NCI-H526 treated with DMSO at 0.1 percent for 48 hours (cell line): ENCODE measurements at places on chromosomes 2 and 18.

GRCh38 chr2:158686210-158686691 lies 108.9 kb upstream of the DAPL1 start:
- no peak for DNase-seq

DNA sequence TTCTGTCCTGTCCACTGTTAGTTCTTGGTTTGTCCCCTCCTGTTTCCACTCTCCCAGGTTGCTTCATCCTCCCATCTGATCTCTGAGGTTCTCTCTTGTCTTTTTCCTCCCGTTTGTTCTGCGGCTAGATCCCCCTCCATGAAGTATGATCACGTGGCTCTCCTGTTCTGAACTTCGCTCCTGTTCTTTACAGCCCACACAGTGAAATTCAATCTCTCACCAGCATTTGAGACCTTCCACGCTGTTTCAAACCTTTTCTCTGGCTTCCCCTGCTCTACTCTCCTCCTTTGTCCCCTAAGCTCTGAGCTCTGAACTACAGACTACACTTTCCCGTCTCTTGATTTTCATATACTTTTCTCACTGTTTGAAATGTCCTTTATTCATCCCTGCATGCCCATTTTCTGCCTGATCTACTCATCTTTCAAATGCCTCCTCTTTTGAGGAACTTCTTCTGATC lies 83.5 kb downstream of the OSBPL6 start:
- DNase-seq = peak; percentile 66

DNA sequence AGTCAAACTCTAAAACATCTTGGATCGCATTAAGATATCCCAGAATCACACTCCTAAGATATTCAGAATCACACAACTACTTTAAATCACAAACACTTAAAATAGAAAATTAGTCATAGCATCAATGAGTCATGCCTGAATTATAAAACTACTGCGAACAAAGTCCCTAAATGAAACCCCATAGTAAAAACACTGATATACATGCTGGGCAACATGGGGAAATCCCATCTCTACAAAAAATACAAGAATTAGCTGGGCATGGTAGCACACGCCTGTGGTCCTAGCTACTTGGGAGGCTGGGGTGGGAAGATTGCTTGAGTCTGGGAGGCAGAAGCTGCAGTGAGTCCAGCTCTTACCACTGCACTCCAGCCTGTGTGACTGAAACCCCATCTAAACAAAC lies 101.7 kb downstream of the COBLL1 start:
- DNase-seq = no peak

DNA sequence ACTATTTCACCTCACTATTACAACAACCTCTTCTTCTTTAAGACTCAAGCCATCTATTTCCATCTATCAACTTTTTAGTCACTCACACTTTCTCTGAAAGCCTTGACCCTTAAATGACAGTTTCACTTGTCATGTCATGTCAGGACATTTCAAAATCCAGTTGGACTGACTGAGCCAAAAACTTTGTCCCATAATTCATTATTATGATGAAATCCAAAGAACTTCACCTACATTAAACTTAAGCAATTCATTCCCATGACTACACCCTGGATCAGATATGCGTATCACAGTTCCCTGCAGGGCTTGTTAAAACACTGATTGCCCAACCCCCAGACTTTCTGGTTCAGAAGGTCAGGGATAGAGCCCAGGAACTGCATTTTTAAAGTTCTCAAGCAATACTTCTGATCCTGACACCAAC lies 26.5 kb downstream of the LDAH start:
- DNase-seq = no peak

DNA sequence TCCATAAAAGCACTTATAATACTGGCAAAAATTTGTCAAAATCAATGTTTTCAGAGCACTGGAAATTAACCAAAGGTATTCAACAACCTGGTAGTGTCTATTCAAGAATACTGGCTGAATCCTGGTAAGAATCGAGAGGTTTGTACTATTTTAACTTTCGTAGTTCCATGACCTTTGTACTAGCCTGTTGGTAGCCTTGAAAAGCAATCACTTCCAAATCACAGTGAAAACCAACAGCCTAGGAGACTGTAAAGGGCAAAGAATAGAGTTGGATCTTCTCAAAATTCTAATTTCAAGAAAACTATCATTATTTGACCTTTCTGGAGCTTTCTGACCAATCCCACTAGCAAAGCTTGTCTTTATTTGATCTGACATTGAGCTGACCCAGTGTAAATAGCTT lies 64.8 kb upstream of the CCDC178 start:
- DNase-seq = no peak

GRCh38 chr2:78896536-78896935 lies 129.0 kb upstream of the REG3G start:
- no peak for DNase-seq

- DNase-seq = no peak
These were observed 60.3 kb upstream of the LMAN1 start for GRCh38 chr18:59419386-59419785.

DNA sequence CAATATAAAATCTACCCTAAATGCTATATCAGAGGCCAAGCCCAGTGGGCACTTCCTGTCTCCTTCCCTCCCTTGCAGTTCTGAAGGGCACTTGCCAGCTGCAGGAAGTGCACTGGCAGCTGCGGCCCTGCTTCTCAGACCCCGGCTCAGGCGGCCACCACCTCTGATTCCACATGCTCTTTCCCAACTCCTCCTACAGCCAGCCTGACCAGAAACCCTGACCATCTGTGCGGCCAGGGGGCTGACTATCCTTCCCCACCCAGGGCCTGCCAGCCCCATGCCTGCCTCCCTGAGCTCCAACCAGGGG lies 88.6 kb downstream of the ZBTB7C start:
- DNase-seq = no peak

DNA sequence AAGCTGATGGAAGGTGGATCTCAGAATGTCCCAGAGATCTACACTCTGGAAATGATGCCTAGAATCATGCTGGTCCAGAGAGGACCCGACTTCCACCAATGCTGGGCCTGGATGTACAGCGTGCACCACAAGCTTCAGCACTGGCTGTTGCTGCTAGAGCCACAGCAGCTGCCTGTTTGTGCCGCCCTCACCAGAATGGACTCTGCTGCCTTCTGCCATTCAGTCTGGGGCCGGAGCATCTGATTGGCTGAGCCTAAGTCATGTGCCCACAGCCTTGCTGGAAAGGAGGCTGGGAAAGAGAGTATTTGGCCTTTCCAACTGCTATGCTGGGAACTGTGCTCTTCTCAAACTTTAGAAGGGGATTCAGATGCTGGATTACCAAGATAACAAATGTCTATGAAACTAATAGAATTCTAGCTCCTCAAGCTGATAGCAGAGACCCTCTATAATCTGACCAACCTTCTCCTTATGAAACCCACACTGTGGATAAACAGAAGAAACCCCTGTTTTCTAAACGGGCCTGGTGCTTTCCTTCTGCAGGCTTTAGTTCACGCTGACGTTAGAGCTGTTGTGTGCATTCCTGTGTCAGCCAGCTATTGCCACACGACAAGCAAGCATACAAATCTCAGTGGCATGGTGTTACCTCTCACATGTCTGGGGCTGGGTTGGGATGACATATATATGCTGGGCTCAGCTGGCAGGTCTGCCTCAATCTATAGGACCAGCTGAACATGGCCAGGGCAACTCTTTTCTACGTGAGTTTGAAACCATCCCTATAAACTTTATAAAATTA lies 4.1 kb upstream of the LOXHD1 start:
- DNase-seq = no peak

DNA sequence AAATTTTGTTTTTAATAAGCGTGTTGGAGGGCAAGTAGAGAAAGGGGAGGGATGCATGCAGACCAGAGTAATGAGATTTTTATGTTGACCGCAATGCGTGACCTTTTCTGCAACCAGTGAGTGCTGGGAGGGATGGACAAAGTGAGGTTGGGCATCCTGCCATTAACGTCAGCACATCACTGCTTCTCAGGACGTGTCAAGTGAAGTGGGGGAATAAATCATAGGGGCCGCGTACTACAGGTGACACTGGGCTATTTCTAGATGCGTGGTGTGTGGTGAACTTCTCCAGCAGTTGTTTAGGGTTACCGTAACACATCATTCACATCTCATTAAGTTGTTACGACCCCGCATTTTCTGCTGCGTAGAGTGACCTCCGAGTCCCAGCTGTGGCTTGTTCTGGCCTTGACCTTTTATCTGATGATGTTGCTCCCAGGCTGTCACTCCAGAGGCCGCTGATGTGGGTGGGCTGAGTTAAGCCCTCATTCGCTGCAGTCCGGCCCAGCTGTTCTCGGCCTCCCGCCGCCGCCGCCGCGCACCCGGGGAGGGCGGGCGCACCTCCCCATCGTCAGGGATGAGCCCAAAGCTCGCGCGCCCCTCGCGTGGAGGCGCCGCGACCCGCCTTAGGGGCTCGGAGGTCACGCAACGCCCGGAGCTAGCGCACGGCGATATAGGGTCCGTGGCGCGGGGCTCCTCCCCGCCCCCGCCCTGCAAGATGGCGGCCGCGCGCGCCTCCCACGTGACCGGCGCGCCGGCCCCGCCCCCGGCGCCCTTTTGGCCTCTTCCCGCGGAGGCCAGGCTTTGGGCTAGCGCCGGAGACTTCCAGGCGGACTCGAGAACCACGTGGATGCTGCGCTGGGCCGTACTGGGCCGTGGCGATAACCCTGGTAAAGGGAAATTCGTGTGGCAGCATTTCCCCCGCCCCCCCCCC lies 3.5 kb downstream of the ZCCHC2 start:
- peak; percentile 53 for DNase-seq

DNA sequence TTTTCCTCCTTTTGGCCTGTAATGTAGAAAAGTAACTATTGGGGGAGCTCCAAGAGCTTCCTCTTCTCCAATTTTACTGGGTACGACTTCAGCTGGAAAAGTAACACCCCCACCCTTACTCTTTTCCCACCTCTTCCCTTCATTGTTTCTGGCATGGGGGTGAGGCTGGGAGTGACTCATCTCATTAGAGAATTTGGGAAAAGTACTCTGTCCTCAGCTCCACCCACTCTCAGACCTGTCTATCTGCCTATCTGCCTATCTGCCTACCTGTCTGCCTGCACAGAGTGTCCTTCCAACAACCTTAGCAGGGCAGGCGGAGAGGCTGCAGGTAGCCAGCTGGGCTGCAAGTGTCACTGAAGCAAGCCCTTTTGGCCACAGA lies 93.6 kb downstream of the EPHA4 start:
- DNase-seq = no peak

- no peak for DNase-seq
These were observed 36.8 kb upstream of the C2orf74 start for GRCh38 chr2:61125123-61125710.

- DNase-seq = no peak
These were observed 81.0 kb downstream of the KLHL29 start for GRCh38 chr2:23465936-23466335.

DNA sequence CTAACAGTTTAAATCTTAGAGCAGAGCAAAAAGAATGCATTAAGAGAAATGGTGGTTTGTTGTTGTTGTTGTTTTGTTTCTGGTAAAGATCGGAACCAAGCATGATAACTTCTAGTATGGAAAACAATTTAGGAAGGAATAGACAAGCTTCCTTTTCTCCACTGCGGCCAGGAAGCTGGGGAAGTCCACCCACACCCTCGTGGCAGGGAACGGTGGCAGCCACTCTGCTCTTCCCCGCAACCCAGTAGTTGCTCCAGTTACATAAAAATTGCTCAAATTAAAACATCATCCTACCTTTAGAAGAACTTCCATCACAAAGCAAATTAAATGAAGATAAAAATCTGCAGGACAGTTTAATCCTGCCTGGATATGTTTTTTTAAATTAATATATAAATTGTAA lies 113.0 kb downstream of the RBMS1 start:
- no peak for DNase-seq

- no peak for DNase-seq
These were observed 56.1 kb downstream of the RHBDD1 start for GRCh38 chr2:226891780-226892590.
